ENCODE measurements at places on chromosomes 2 and 18.
A peak's percentile ranks its signal among the peaks of the same experiment; 100 is the strongest.

GRCh38 chr2:48467637-48468036 lies 62.3 kb upstream of the STON1 start:
- no peak for ATAC-seq

- no peak for ATAC-seq
Observed at GRCh38 chr2:175612280-175612679, 389.8 kb downstream of the LNPK start.

DNA sequence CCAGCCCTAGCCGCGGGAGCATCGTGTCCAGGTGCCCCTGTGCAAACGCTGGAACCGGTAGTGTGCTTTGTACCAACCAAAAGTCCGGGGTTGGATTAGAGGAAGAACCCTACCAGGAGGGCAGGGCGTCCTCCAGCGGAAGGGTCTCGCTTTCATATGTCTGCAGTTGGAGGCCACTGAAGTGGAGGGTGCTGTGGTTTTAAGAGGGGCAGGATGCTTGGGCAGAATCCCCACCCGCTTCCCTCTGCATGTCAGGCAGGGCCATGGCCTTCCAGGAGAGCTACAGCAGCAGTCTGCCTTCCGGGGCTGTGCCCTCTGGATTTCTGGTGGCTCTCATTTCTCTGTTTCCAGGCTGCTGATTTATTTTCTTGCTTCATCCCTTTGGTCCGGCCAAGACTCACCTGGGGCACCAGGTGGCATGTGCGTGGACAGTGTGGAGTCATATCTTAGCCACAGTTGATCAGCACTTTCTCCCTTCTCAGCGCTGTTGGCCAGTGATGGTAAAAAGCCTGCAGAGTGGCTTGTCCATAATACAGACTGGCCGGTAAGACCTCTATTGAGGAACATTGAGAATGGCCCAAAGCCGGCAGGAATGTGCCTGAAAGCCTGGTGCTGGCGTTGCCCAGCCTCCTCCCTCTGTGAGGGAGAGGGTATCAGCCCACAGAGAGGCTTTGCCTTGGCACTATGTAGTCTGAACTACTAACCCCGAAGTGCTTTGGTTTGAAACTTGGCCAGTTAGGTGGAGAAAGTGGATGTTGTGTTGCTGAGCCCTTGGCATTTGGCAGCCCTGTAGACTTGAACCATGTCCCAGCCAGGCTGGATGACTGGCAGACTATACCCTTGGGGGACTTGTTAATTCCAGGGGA lies 1.8 kb downstream of the AGAP1 start:
- no peak for ATAC-seq

DNA sequence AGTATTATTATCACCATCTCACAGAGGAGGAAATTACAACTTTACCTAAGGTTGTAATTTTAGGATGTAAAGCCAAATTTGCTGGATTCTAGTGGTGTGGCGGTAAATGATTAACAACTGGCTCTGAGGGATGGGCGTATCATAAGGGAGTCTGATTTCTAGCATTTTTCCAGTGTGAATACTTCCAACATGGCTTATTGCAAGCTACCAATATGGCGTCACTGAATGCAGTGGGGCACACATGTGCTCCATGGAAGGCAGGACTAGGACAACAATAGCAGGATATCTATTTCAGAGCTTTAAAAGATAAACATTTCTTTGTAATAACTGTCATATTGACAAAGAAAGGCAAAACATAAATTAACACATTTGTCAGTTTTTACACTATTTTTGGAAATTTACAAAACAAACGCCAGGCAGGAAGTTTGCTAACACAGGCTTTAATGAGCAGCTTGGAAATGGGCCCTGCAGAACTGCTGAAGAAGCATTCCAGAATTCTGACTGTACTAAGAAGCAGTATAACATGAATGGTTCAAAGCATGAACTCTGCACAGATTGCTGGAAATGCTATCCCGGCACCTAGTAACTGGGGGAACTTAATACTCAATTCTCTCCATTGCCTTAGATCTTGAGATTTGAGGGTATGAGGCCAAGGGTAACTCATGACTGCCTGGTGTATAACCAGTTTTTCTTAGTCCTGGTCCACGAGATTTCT lies 439.3 kb upstream of the MAP2 start:
- no peak for ATAC-seq

DNA sequence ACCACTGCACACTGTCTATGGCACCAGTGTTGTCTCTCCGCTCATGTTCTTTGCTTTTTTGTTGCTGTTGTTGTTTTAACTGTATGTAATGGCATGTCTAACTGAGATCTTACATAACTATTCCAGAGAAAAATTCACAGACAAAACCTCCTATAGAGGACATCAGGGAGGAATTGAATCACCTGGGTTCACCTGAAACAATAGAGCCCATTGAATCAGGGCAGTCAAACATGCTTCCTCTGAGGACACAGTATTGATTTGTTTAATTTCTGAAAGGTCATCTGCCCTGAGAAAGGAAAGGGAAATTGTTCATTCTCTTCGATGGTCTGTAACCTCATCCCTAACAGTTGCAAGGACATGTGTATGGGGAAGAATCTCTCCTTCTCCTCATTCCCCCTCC lies 237.5 kb downstream of the SRBD1 start:
- ATAC-seq, result no peak

- no peak for ATAC-seq
Observed at GRCh38 chr2:170227951-170228350, 50.0 kb downstream of the MYO3B start.

GRCh38 chr18:49572611-49573345 lies 10.9 kb downstream of the LIPG start:
- ATAC-seq, result peak; percentile 99

- ATAC-seq, result peak; percentile 91
Observed at GRCh38 chr2:96760036-96760985, at the start of gene CNNM4. Gene CNNM4 (plus strand): TSS chr2:96760902. CDS start chr2:96761000, 98 bp downstream.

DNA sequence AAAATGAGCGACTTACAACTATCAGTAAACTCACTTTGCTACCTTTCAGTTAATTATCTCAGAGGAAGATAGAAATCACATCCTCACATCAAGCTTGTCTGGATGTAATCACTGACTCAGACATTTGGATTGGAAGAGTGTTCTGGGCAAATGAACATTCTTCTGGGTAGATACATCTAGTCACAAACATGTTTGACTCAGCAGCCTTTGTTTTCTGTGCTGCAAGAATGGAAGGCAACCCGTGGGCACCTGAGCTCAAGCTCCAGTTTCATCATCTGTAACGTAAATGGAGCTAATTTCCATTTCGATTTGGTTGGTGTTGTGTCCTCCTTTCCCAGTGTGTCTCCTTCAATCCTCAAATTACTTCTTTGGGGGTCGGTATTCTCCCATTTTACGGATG lies 58.5 kb downstream of the ACAA2 start:
- no peak for ATAC-seq

DNA sequence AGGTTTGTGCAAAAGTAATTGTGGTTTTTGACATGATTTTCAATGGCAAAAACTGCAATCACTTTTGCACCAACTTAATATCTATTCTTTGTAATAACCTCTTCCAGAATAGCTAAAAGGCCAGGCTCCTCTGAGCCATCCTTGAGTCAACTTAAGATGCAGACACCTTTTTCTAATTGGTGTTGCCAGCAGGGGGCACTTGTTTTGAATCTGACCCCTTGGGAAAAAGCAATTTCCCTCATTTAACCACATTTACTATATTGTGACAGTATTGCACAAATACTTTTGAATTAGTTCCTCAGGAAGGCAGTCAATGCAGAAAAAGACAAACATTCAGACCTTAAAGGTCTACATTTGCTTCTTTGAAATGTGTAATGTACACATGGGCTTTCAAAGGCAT lies 78.6 kb upstream of the GALNT5 start:
- ATAC-seq, result no peak

GRCh38 chr2:74008761-74009395 lies 24.2 kb downstream of the TET3 start:
- ATAC-seq, result no peak

- no peak for ATAC-seq
Observed at GRCh38 chr2:107380912-107381311, 445.8 kb upstream of the RGPD4 start.

DNA sequence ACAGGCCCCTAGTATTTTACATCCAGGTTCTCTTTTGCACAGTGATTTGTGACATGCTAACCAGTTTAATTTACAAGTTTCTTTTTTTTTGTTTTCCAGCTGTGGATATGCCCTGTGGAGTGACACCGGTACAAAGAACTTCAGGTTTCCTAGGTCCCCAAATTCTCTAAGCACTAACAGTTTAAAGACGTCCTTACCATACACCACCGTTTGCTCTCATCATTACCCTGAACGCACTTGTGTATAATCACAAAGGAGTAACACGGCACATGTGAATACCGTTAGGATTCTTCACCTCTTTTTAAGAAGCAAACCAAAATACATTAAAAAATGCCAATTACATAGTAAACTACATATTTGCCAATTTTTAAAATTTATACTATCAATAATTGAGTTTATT lies 853 bp downstream of the LANCL1 start:
- no peak for ATAC-seq

DNA sequence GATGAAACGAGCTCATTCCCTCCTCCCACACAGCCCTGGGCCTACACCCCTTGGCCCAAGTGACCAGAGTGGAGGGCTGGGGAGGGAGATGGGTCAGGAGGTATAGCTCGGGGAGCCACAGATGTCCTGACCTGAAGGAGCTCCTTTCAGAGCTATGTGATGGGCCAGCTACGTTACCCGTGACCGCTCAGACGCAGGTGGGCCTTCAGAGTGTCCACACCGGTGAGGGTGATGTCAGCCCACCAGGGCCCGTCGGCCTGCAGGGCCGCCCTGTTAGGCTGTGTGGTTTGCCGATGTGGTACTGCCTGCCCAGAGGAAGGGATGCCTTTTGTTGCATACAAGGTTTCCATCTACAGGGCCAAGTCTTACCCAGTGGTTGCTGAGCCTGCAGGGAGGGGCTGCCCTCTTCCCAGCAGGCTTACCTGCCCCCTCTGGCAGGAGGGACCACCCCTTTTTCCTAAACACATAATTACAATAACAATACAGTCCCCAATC lies 41.8 kb upstream of the FOSL2 start:
- ATAC-seq, result no peak

- no peak for ATAC-seq
Observed at GRCh38 chr2:145910416-145910815, 1390.5 kb upstream of the ZEB2 start.

DNA sequence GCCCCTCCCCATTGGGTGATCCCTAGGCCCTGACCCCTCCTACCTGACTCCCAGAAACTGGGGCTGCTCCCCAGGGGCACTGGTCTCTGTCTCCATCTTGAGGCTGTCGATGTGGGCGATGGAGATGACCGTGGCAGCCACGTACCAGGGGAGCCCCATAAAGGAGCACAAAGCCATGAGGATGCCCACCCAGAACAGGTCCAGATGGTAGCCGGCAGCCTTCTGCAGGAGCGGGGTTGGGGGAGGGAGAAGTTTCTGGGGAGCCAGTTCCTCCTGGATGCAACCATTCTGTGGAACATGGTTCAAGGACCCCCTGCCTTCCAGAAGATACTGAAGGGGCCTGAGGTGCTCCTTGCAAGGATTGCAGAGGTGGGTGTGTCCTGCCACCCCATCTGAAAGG lies 34.0 kb downstream of the MTHFD2 start:
- ATAC-seq, result no peak

DNA sequence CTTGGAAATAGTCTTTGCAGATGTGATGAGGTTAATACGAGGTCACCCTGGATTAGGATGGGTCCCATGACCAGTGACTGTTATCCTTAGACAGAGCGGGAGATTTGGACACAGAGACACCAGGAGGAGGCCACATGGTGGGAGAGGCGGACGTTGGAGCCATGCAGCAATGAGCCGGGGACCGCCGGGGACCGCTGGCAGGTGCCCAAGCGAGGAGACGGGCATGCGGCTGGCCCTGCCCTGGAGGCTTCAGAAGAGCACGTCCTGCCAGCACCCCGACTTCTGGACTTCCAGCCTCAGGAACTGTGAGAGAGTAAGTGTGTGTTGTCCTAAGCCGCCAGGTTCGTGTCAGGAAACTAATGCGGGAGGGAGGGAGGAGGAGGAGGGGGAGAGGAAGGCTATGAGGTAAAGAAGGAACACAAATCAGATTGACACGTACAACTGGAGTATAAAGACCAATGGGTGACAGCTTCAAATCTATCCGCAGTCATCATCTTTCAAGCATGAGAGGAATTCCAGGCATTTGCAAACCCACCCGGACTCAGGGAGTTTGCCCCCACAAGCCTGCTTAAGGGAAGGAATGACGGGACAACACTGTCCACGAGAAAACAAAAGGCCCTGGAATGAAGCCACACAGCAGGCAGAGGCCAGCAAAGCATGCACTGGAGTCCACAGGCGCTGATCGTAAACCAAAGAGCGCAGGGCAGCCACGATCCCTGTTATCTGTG lies 11.6 kb upstream of the BOK start:
- peak; percentile 60 for ATAC-seq

DNA sequence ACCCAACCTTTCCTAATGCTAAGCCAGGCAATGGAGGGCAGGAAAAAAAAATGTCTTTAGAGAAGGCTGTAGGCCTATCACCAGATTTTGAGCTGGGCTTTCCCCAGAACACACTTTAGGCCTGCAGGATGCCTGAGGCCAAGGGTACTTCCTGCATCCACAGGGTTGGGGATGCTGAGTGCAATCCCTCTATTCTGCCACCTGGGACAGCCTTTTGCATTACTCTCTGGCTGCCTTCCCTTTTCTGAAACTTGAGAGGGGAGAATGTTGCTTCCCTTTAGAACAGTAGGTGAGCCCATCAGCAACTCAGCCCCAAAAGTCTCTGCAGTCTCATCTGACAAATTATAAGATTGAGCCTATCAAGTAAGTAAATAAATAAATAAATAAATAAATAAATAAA lies 195.2 kb downstream of the SLC8A1 start:
- no peak for ATAC-seq

DNA sequence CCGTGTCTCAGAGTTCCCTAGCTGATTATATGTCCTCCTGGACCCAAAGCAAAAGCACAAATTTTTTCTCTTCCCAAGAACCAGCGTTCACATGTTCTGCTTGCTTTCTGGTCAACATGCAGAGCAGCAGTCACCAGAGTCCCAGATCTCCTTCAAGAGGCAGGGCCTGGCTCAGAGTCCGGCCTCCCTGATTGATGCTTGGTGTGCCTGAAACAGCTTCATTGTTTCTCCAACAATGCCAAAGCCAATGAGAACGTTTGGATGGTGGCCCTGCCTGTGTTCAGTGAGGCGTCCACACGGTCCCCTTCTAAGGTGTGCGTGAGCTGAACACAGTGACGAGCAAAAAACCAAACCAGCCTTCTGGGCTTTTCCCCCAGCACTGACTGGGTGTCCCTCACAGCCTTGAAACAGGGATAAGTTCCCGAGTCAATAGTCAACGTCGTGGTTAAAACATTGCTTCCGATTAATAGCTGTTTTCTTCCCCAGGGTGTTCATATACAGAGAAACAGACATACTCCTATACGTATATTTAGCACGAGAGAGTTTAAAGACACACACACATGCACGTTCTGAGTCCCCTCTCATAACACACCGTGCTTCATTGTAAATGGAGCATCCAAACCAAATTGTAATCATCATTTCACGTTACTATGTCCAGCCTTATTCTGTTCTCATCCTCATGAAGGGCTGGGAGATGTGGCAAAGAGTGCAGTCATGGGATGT lies 19.3 kb upstream of the POU3F3 start:
- ATAC-seq, result peak; percentile 88

DNA sequence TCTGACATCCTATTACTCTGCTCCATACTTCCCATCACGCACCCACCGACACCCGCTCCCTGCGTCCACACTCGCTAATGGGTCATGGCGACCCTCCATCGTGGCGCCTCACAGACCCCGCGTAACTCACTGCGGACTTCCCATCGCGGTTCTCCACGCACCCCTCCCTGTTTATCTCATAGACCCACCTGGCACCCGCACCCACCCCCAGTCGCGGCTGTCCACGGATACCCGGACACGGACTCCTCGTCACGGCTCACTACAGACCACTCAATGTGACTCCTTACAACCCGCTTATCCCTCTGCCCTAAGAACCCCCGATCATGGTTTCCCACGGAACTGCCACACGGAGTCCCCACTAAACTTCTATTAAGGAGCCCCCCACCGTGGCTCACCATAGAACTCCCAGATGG lies 458 bp downstream of the CXXC1 start:
- ATAC-seq, result peak; percentile 2

Data from motor neuron (in vitro differentiated cells).